NCI-H345 (cell line): ENCODE measurements at places on chromosomes 2 and 18.

DNA sequence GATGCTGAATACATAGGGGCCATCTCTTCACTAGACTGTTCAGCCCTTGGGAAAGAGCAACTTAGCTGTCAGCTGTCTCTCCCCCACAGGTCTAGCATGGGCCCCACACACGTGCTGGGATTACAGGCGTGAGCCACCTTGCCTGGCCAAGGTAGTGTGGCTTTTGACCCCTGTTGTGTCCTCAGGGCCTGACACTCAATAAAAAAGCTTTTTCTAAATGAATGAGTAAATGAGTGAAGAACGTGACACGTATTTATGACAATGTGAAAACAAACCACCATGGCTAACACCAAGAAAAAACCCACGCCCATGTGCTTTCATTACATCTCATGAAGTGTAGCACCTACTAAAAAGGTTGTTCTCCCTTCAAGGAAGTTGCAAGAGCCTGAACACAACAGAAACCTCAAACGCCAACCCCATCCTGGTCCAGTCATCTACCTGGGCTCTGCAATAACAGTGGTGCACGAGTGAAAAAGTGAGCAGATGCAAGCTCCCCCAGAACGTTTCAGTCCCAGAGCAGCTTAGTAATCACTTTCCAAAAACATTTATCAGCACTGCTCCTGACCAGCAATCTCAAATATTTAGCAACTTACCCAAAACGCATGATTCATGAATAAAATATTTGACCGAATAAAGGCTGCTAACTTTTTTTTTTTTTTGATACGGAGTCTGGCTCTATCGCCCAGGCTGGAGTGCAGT, 3.4 kb downstream of the WDFY1 start:
- no peak for DNase-seq

DNA sequence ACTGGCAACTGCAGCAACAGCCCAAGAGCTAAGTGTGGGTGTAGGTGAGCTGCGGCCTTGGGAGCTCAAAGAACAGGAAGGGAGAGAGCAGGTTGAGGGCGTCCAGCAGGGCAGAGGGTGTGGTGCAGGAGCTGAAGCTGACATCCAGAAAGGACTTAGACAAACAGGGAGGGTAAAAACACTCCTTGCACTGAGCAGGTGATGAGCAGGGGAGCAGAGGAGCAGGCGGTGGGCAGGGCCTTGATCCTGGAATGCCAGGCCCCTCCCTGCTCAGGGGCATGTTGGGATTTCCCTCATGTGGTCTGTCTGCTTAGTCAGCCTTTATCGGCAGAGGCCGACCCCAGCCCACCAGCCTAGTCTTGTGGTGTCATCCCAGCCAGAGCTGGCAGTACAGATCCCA, 63.6 kb downstream of the VSNL1 start:
- DNase-seq = no peak

DNA sequence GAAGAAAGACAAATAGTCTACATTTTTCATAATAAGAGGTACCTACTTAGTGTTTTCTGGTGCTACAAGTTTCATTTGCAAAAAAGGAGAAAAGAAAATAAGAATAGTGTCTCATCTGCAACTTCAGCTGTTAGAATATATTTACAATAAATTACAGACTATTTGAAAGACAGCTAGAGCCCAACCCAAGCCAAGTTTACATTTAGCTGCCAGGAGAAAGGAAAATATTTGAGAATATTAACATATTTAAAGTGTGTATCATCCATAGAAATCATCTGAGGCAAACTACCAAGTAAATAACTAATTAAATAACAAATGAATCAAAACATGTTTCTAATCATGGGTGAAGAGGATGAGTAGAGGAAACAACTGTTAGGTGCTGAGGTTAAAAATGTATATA, 209.2 kb upstream of the ZSWIM2 start:
- DNase-seq = no peak

DNA sequence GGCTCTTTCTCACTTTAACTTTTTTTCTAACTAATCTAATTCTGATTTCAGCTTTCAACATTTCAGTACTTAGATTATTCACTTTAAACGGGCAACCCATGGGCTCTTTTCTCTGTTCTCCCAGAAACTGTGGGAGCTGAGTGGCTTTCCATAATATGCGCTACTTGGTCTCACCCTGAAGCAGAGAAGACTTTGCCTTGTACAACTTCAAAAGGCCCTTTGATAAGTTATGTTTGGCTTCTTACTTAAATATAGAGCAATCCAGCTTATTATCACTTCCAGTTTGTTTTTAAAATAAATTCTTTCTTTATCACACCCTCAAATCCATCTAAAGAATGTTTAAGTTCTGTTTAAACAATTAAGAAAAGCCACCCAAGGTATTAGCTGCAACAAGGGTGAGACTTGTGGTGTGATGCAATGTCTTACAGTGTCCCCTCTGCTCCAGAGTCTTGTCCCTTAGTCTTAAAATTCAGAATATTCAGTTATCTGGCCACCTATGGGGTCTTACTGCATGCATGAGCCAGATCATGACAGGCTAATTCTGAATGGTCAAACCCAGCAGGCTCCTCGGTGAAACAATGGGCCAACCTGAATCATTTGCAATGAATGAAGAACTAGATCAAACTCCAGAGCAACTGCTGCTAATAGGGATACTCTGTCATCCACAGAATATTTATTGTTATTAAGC, 38.8 kb downstream of the GCG start:
- DNase-seq = no peak

DNA sequence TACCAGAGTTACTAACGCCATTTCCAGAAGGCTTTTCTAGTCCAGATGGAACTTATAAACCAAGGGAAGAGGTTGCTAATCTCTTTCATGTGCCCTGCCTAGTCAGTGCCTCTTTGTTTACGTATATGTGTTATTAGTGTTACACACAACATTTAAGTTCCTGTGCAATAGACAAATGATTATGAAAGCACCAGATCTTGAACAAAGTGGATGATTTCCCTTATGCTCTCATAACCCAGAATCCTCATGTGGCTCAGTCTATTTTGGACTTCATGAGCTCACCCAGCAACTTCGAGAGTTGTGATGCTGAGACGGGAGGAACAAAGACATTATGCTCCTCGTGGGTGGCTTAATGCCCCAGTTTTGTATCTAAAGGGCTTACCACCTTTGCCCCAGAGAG, 214.4 kb upstream of the SP5 start:
- no peak for DNase-seq

GRCh38 chr2:201932511-201932910, 101.1 kb upstream of the FZD7 start:
- DNase-seq = peak; percentile 61

DNA sequence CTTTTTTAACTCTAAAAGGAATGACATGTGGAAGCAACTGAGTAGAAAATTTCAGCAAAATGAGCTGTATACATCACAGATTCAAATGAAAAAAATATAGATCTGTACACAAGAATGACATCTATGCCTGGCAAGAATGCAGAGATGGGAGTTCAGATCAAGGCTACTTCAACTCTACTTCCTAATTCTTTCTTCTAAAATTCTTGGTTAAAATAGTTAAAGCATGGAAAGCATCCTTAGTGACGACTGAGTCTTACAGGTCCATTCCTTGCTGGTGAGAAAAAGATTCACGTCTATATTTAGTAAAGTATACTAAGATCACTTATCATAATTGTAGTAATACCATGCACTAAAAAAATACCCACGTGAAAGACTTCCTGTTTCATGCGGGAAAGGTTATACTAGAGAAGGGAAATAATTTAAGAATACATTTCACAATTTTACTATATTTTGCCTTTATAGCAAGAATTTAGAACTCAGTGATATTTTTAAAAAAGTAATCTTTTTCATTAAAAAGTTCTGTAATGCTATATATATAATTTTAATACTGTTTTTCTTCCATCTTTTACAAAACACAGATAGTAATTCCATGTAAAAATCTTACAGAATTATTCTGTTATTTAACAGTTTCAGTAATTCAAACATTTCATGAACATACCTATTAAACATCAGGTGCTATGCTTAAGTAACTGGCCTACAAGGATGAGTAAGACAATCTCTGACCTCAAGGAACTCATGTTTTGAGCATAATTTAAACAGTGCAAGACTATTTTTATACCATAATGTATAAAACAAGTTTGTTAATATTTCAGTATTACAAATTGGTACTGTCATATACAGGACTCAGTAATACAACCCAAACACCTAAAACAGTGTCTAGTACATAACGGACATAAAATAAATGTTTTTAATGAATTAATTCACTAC, 159.6 kb downstream of the BAZ2B start:
- DNase-seq = no peak

- DNase-seq = no peak
Measured at GRCh38 chr18:8455661-8456614, 153.3 kb upstream of the RAB12 start.

- DNase-seq = no peak
Measured at GRCh38 chr2:144085016-144085415, 434.9 kb downstream of the ZEB2 start.

DNA sequence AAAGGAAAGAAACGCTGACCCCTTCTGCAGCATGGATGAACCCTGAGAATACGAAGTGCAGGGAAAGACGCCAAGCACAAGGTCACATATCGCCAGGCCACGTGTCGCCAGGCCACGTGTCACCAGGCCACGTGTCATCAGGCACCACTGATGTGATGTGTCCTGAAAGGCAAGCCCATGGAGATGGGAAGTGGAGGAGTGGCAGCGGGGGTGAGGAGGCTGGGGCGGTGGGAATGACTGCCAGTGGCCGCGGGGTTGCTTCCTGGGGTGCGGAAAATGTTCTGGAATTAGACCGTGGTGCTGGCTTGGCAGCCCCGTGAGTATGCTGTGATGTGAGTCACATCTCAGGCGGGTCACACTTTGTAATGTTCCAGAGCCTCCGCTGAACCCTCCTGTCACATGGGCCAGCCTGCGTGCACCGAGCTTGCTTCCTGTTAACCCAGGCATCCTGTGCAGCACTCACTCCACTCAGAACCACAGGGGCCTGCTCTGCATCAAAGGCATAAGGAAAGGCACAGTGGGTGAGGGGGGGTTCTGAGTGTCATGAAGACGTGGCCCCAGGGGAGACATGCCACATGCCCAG, 39.0 kb downstream of the SLC66A2 start:
- DNase-seq = no peak

- no peak for DNase-seq
Measured at GRCh38 chr2:192655916-192656315, 461.2 kb upstream of the TMEFF2 start.

GRCh38 chr2:46134531-46135227, 162.5 kb upstream of the EPAS1 start:
- peak; percentile 65 for DNase-seq

GRCh38 chr2:223096235-223096970, 44.4 kb downstream of the KCNE4 start:
- DNase-seq = no peak

DNA sequence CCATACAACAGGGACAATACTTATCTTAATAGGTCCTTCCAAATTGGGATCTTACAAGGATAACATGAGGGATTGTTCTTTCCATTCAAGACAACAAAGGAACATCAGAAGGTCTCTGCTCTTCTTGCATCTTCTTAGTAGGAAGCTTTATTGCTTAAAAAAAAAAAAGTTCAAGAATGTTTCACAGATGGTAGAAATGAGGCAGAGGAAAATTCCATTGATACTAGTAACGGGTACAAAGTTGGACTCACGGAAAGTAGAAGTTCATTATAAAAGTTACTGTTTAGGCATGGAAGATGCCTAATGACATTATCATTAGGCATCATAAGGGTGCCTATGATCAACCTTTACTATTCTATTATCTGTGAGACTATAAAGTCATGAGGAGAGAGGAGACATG, 136.2 kb downstream of the LAMA3 start:
- no peak for DNase-seq

- no peak for DNase-seq
Measured at GRCh38 chr18:27349284-27349882, 164.3 kb upstream of the CHST9 start.

- no peak for DNase-seq
Measured at GRCh38 chr18:5537860-5538259, 5.9 kb downstream of the EPB41L3 start.

DNA sequence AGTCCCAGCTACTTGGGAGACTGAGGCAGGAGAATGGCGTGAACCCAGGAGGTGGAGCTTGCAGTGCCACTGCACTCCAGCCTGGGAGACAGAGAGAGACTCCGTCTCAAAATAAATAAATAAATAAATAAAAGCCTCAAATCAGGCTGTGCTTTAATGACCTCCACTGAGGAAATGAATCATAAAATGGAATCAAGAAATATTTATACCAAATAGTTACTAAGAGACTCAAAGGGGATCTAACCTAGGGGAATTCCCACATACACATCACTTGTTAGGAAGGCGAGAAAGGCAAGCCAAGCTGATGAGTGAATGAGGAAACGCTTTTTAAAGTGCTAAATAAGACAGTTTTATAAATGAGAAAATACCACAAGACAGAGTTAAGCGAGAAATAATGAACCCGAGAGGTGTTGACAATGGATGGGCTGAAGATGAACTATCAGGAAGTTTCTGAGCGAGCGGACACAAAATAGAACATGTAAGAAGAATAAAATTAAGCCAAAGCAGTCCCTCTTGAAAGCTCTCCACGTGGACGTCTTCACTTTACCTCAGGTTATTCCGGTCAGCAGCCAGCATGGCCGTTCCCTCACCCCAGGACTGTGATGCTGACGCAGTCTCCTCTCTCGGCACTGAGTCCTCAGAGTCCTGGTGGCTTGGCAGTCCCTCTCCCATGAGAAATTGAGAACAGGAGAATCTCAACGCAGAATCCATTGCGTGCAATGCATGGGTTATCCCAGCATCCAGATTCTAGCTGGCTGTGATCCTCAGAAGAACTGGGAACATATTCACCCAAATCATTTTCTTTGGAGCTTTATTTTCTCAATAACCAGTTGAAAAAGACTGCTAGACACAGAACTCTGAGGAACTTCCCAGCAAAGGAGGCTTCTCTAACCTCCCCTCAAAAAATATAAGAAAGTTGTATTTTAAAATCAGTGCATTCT, 22.3 kb downstream of the PXDN start:
- DNase-seq = no peak

DNA sequence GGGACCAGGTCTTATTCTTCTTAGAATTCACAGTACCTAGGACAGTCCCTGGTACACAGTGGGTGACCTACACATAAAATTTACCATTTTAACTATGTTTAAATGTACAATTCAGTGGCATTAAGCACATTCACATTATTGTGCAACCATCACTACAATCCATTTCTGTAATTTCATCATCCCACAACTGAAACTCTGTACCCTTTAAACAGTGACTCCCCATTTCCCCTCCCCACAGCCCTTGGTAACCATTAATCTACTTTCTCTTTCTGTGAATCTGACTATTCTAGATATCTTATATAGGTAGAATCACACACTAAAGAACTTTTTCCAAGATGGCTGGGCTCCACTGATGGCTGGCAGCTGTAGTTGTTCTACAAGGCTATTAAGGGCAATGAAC, 41.6 kb downstream of the GFPT1 start:
- no peak for DNase-seq

DNA sequence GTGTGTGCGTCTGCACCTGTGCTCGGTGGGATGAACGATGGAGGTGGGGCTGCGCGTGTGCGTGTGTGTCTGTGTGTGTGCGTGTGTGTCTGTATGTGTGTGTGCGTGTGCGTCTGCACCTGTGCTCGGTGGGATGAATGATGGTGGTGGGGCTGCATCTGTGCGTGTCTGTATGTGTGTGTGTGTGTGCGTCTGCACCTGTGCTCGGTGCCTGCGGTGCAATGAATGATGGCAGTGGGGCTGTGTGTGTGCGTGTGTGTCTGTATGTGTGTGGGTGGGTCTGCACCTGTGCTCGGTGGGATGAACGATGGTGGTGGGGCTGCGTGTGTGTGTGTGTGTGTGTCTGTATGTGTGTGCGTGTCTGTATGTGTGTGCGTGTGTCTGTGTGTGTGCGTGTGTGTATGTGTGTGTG, 48.5 kb upstream of the CTDP1 start:
- no peak for DNase-seq

GRCh38 chr2:229174794-229175496, 96.1 kb downstream of the PID1 start:
- no peak for DNase-seq
